ENCODE measurements at places on chromosomes 7 and 10. TPM values are rescaled to one million over a fixed set of nuclear protein-coding genes. Genes with fewer than 3 reads are reported as not detected.

GRCh38 chr10:3192856-3193635 is 20.5 kb upstream of the PITRM1 start:
- H3K4me1 ChIP-seq: peaks cover 40% of the 10 kb centered on the region
- H3K36me3 ChIP-seq: no peaks in the 10 kb centered on the region
- peaks cover 4% of the 10 kb centered on the region for H3K27me3 ChIP-seq
- peak overlapping the region; percentile 29 for H3K27ac ChIP-seq
- peak; percentile 85 for DNase-seq

DNA sequence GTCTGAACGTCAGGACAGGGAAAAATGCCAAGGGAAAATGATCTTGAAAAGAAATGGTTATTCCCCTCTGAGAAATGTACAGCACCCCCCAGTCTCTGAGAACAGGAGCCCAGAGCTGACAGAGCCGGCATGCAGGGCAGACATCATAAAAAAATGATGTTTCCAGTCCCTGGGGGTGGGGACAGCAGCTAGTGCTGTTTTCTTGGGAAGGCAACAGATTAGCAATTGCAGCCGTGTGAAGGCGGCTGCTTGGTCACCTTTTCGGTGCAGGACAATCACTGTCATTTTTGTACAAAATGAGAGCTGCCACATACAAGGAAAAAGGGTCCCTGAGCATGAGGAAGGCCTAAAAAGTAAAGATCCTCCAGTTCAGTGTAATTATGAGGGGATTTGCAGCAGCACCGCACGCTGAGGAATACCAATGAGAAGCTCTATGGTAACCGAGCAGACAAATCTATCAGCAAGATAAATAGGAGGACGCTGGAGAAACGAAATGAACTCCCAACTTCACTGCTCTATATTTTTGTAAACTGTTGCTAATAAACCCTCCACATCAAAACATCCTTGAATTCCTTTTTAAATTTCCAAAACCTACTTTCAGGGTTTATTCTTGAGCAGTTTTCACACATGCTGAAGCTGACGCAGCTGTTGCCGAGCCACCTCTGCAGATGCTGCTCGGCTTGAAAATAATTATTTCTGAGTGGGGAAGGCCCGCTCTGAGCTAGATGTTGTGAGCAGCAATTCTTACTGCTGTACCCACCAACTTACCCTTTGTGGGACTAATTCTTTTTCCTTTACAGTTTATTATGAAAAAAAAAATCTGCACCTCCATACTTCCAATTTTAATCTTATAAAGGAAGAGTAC is 98.2 kb upstream of the NEBL start:
- peak; percentile 31 for DNase-seq
- no peak overlapping the region for H3K27ac ChIP-seq
- no peaks in the 10 kb centered on the region for H3K36me3 ChIP-seq
- H3K4me3 ChIP-seq: no peak overlapping the region

- H3K27ac ChIP-seq: no peak overlapping the region
- no peaks in the 10 kb centered on the region for H3K27me3 ChIP-seq
- H3K4me1 ChIP-seq: no peaks in the 10 kb centered on the region
- no peaks in the 10 kb centered on the region for H3K36me3 ChIP-seq
Measured at GRCh38 chr10:116554628-116555027, 8.9 kb downstream of the PNLIP start.

DNA sequence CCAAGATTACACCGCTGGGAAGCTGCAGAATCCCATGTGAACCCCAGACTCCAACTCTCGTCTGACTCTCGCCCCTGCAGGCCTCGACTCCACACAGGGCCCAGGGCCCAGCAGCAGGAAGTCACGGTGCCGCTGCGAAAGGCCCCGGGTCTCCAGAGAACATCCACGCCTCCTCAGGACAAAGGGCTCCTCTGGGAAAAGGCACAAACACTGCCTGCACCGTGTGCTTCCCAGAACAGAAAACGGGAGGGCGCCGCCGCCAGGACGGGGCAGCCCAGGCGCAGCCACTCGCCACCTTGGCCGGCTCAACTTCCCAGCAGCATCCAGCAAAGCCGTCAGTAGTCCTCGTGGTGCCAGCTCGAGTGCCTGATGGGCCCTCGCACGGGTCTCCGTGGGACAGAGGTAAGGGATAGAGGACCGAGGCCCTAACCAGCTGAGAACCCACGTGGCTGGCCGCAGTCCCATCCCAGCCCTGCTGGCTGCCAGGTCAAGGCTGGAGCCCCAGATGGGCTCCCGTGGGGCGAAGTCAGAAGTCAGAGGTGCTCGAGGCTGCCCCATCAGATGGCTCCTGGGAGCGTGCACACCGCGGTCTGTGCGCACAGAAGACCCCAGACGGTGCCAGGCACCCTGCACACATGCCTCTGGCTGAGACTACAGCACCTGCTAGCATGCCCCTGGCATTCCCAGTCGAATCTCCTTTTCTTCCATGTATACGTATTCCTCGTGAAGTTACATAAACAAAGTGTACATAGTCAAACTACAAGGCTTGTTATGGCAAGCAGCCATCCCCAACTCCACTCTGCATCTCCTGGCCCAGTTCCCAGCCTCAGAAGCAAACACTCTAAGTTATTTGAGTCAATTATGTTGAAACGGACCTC is 60.2 kb downstream of the MAD1L1 start:
- H3K4me1 ChIP-seq: peaks cover 42% of the 10 kb centered on the region
- no peak overlapping the region for H3K27ac ChIP-seq
- peaks cover 4% of the 10 kb centered on the region for H3K27me3 ChIP-seq
- no peak overlapping the region for H3K4me3 ChIP-seq
- DNase-seq: peak; percentile 85
- peaks cover 14% of the 10 kb centered on the region for H3K36me3 ChIP-seq

GRCh38 chr7:43484678-43485395 is 98.1 kb upstream of the STK17A start:
- no peak overlapping the region for H3K27ac ChIP-seq
- no peaks in the 10 kb centered on the region for H3K27me3 ChIP-seq
- H3K4me3 ChIP-seq: no peak overlapping the region
- H3K36me3 ChIP-seq: no peaks in the 10 kb centered on the region
- H3K4me1 ChIP-seq: peaks cover 4% of the 10 kb centered on the region

DNA sequence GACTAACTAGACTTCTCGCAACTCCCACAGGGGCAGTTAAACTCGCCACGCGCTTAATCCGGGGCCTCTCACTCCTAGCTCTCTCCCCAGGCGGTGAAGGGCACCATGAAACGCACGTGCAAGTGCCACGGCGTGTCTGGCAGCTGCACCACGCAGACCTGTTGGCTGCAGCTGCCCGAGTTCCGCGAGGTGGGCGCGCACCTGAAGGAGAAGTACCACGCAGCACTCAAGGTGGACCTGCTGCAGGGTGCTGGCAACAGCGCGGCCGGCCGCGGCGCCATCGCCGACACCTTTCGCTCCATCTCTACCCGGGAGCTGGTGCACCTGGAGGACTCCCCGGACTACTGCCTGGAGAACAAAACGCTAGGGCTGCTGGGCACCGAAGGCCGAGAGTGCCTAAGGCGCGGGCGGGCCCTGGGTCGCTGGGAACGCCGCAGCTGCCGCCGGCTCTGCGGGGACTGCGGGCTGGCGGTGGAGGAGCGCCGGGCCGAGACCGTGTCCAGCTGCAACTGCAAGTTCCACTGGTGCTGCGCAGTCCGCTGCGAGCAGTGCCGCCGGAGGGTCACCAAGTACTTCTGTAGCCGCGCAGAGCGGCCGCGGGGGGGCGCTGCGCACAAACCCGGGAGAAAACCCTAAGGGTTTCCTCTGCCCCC is 19.5 kb downstream of the WNT8B start:
- peak overlapping the region; percentile 26 for H3K4me3 ChIP-seq
- DNase-seq: peak; percentile 73
- H3K4me1 ChIP-seq: peaks cover 15% of the 10 kb centered on the region
- H3K36me3 ChIP-seq: peaks cover 8% of the 10 kb centered on the region
- H3K27me3 ChIP-seq: peaks cover 50% of the 10 kb centered on the region

DNA sequence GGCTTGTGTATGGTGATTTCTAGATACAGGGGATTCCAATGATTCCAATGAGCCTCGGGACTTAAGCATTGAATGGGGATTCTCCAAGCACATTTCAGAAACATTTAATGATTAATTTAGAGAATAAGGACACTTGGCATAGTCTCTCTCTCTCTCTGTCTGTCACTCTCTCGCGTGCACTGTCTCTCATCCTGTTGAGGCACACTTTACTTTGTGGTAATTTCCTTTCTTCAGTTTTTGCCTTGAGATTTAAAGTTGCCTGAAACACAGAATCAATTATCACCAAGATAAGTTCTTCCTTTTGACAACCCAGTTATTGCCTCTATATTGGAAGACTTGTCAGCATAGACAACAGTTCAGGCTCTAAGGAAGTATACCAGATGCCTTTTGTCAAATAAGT is 131.6 kb downstream of the ARID5B start:
- no peaks in the 10 kb centered on the region for H3K27me3 ChIP-seq
- H3K4me3 ChIP-seq: no peak overlapping the region
- no peak for DNase-seq

GRCh38 chr7:120475994-120476393 is 203.0 kb downstream of the KCND2 start:
- DNase-seq: no peak
- no peaks in the 10 kb centered on the region for H3K27me3 ChIP-seq
- H3K27ac ChIP-seq: no peak overlapping the region
- H3K4me3 ChIP-seq: no peak overlapping the region

DNA sequence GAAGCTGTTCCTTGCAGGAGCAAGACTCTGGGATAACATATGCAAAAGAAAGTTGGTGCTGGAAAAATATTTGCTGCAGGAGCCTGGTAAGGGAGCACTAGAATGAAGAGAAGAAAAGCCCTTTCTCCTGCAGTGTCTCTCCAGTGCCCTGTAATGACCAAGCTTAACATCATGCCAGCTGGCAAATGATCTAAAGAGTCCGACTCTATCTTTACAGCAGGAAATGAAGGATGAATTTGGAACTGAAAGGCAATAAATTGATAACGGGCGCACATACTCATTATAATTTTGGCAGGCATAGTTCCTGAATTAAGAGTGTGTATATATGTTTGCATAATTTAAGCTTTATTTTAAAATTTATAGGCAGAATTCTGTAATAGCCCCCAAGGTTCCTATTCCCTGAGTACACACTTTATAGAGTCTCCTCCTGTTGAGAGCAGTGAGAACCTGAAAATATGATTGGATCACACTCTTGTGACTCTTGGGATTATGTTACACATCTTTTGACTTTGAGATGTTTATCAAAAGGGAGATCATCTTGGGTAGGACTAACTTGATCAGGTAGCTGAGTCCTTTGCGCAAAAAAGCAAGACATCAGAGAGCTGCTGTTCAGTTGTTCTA is 299.0 kb upstream of the MBL2 start:
- H3K27me3 ChIP-seq: no peaks in the 10 kb centered on the region
- H3K4me3 ChIP-seq: no peak overlapping the region
- DNase-seq: no peak

DNA sequence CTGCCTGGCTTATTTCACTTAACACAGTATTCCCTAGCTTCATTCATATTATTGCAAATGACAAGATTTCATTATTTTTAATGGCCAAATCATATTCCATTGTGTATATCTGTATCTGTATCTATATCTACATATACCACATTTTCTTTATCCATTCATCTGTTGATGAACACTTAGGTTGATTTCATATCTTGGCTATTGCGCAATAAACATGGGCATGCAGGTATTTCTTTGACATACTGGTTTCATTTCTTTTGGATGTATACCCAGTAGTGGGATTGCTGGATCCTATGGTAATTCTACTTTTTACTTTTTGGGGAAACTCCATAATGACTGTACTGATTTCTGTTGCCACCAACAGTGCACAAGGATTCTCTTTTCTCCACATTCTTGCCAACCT is 68.9 kb upstream of the CREB5 start:
- no peak for DNase-seq
- H3K36me3 ChIP-seq: no peaks in the 10 kb centered on the region
- no peak overlapping the region for H3K4me3 ChIP-seq
- no peaks in the 10 kb centered on the region for H3K27me3 ChIP-seq

- H3K4me3 ChIP-seq: no peak overlapping the region
- H3K27ac ChIP-seq: no peak overlapping the region
- no peaks in the 10 kb centered on the region for H3K27me3 ChIP-seq
- no peaks in the 10 kb centered on the region for H3K4me1 ChIP-seq
- no peak for DNase-seq
- H3K36me3 ChIP-seq: no peaks in the 10 kb centered on the region
Measured at GRCh38 chr10:12543589-12543988, 194.2 kb downstream of the CAMK1D start.

GRCh38 chr7:155766966-155767916 is 45.0 kb downstream of the SHH start:
- no peaks in the 10 kb centered on the region for H3K27me3 ChIP-seq
- peaks cover 22% of the 10 kb centered on the region for H3K4me1 ChIP-seq
- DNase-seq: no peak
- no peak overlapping the region for H3K4me3 ChIP-seq
- no peak overlapping the region for H3K27ac ChIP-seq

DNA sequence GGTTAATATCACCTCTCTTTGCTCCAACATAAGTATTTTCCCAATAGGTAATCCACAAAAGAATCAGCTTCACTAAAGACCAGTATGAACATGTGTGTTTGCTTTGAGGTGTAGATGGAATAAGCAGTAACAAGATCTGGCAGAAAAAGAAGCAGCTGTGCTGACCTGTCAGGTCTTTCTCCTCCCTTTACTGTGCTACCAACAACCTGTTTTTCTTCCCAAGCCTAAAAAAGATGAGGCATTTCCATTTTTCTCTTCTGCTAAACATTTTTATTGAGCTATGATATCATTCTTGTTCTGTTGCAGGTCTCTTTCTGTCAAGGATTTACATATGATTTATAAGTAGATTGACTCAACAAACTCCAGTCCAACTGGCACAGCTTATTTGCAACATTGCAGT is 315.2 kb upstream of the GLI3 start:
- no peak overlapping the region for H3K27ac ChIP-seq
- no peaks in the 10 kb centered on the region for H3K36me3 ChIP-seq
- H3K4me1 ChIP-seq: no peaks in the 10 kb centered on the region
- H3K4me3 ChIP-seq: no peak overlapping the region
- H3K27me3 ChIP-seq: no peaks in the 10 kb centered on the region
- DNase-seq: no peak

DNA sequence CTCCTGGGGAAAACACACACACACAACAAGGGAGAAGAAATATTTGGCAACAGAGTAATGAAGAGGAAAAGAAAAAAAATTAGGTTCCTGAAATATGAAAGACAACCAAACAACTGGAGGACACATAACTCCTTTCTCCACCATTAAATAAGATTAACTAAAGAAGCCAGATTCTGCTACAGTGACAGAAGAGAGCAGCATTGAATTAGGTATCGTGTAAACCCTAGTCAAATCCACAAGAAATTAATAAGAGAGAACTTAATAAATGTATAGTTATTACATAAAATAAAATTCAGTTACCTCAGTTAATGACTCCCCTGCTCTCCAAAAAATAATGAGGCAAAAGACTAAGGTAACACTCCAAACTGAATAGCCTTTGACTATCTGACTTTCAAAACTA is 306.7 kb downstream of the CRPPA start:
- no peak for DNase-seq
- H3K27ac ChIP-seq: no peak overlapping the region
- no peaks in the 10 kb centered on the region for H3K36me3 ChIP-seq
- no peaks in the 10 kb centered on the region for H3K4me1 ChIP-seq
- H3K27me3 ChIP-seq: no peaks in the 10 kb centered on the region
- no peak overlapping the region for H3K4me3 ChIP-seq

- H3K4me1 ChIP-seq: peaks cover 2% of the 10 kb centered on the region
- H3K36me3 ChIP-seq: no peaks in the 10 kb centered on the region
- peak; percentile 49 for DNase-seq
- H3K27me3 ChIP-seq: no peaks in the 10 kb centered on the region
- no peak overlapping the region for H3K4me3 ChIP-seq
- no peak overlapping the region for H3K27ac ChIP-seq
Measured at GRCh38 chr10:28250782-28251181, 52.1 kb downstream of the MPP7 start.

Gene DDX56
- total RNA-seq: 51.7 TPM

Gene DDC
- 0.09 TPM for total RNA-seq

Gene PRKAR2B
- 3.7 TPM for total RNA-seq

Gene ZNF488
- total RNA-seq: 1.2 TPM

Gene COMTD1
- 6.9 TPM for total RNA-seq

Gene SLC29A4
- 18.5 TPM for total RNA-seq

Gene TAS2R40
- not detected for total RNA-seq

Gene PTPN20
- 0.53 TPM for total RNA-seq

Gene AP5Z1
- total RNA-seq: 12.8 TPM
